Colonic mucosa (tissue), 4 donors: ENCODE measurements at places on chromosomes 11 and 22. TPM values are rescaled to one million over a fixed set of nuclear protein-coding genes. Genes with fewer than 3 reads are reported as not detected.
A peak's percentile ranks its signal among the peaks of the same experiment; 100 is the strongest.

DNA sequence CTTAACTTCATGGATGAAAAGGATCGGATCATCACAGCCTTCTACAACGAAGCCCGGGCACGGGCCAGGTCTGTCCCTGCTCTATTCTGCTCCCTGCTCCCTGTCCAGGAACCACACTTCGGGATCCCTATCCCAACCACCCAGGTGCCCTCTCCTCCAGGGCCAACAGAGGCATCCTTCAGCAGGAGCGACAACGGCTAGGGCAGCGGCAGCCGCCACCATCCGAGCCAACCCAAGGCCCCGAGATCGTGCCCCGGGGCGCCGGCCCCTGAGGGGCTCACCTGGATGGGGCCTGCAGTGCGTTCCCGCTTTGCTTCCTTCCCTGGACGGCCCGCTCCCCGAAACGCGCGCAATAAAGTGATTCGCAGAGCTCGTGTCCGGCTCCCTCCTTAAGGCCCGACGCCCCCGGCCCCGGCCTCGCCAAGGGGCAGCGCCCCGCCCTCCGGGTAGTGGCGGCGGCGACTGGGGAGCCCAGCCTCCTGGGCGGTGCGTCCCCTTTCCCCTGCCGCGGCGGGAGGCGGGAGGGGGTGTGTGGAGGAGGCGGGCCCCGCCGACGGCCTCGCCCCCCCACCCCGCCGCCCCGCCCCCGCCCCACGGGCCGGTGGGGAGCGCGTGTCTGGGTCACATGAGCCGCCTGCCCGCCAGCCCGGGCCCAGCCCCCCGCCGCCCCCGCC, at the start of gene VEGFB:
TSS of gene VEGFB (plus strand) at position 672 of the 674 bp plus-strand sequence. CDS start 250 bp downstream, outside the sequence.
- DNase-seq = peak; percentile 79

- DNase-seq = no peak
Measured at GRCh38 chr11:86749376-86749775, 51.0 kb upstream of the PRSS23 start.

Gene CARD16
- total RNA-seq = 35.9 TPM

Gene ALDH3B2
- total RNA-seq = 0.08 TPM

- no peak for DNase-seq
Measured at GRCh38 chr11:15930442-15931025, 425.8 kb downstream of the SOX6 start.

- DNase-seq = no peak
Measured at GRCh38 chr11:58880625-58881024, 36.1 kb upstream of the GLYATL2 start.

Gene KCNQ1
- total RNA-seq = 51.4 TPM

Gene POTEH
- total RNA-seq = not detected

Gene PARVG
- 4.1 TPM for total RNA-seq

Gene JHY
- total RNA-seq = 1.9 TPM

DNA sequence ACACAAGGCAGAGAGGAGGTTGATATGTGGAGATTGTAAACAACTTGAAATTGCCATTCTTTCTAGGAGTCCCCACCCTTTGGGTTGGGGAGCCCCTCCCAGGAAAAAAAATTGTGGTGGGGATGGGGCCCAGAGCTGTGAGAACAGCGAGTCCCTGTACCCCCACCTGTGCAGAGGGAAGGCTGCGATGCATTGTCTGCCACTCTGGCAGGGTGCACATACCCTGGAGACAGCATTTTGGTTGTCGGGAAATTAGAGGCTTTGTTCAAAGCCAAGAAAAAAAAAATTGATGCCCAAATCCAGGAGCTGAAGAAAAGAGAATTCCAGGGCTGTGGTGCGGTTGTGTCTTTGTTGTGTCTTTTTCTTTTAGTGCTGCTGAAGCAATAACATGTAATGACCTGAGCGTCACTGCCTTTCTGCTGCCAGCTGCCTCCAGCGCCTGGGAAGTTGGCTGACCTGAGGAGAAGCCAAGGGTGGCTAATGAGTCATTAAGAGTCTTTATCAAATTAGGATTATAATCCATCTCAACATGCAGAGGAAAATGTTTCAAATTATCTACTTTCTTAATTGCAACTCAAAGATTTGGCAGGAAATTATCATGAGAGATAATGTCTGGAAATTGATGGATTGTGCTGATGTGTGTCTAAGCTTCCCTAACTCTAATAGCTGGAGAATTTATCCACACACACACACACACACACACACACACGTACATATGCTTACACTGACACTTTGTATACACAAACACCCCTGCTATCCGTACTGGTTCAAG, 8.0 kb upstream of the PKNOX2 start:
- DNase-seq = no peak

DNA sequence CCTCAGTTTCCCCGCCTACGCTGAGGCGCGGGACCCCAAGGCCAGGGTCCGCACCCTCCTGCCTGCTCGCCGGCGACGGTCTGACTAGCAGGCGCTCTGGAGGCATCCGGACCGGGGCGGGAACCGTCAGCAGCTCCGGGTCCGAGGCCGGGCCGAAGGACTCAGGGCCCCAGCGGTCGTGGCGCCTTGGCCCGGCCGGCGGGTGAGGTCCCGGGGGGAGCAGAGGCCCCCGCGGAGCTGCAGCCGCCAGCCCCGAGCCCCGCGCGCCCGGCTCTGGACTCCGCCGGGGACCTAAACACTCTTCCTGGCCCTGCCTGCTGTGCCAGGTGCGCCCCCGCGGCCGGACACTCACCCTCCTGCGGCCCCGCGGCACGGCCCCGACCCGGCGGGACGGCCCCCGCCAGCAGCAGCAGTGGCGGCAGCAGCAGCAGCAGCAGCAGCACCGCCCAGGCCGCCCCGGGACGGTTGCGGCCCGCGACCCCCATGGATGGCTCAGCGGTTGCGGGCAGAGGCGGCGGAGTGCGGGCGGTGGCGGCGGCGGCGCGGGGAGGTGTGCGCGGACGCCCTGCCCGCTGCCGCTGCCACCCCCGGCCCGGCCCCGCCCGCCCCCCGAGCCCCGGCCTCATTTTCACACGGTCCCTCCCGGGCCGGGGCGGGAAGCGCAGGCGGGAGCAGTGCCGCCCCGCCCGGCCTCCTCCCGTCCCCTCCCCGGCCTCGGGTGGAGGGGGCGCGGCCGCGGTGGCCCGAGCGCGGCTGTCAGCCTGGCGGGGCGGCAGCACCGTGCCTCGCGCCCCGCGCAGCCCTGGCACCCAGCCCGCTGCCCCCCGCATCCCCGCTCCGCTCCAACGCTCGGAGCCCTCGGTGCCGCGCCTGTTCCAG, at the start of gene SCUBE2:
TSS of gene SCUBE2 (minus strand) at position 556 of the 879 bp plus-strand sequence. CDS start at position 485, 71 bp downstream.
- DNase-seq = peak; percentile 26

DNA sequence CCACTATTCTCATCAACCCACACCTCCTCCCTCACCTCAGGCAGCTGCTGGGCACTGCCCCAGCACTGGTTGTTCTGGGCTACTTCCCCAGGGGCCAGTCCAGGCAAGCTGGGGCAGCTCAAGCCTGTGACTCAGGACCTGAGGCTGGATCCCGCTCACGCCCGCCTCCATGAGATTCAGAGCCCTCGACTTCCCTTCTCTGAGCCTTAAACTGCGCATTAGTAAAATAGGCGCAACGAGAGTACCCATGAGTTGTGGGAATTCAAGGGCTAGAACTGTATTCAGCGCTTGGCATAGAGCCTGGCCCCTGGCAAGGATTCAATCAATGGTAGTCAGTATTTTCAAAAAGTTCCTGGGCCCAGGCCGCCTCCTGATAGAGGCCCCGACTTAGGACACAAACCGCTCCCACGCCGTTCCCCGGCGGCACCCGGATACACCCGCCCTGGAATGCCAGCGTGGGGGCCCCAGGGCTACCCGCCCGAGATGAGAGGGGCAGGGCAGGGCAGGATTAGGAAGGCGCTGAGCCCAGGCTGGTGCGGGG, 723 bp upstream of the CD82 start:
- DNase-seq = no peak

GRCh38 chr11:102983486-102983885, 28.0 kb upstream of the MMP13 start:
- DNase-seq = no peak

Gene TREH
- total RNA-seq = 2.8 TPM

DNA sequence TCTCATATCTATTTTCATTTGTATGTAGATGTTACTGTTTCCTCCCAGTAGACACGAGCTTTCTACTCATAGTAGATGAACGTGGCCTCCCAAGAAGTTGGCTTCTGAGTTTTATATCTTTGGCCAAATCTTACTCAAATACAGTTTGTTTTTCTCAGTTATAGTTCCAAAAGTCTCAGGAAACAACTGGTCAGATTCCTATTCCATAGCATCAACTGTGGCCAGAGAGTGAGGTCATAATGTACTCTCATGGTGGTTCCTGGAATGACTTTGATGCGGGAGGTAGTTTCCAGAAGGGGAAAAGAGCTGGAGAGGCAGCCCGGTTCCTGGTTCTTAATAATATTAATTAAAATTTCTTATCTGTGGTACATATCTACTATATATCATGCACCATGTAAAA, 77.3 kb downstream of the SLC17A6 start:
- no peak for DNase-seq

GRCh38 chr22:19537941-19538488, 13.8 kb upstream of the CLDN5 start:
- DNase-seq = no peak

- no peak for DNase-seq
Measured at GRCh38 chr22:49328118-49328475, 499.6 kb downstream of the BRD1 start.

DNA sequence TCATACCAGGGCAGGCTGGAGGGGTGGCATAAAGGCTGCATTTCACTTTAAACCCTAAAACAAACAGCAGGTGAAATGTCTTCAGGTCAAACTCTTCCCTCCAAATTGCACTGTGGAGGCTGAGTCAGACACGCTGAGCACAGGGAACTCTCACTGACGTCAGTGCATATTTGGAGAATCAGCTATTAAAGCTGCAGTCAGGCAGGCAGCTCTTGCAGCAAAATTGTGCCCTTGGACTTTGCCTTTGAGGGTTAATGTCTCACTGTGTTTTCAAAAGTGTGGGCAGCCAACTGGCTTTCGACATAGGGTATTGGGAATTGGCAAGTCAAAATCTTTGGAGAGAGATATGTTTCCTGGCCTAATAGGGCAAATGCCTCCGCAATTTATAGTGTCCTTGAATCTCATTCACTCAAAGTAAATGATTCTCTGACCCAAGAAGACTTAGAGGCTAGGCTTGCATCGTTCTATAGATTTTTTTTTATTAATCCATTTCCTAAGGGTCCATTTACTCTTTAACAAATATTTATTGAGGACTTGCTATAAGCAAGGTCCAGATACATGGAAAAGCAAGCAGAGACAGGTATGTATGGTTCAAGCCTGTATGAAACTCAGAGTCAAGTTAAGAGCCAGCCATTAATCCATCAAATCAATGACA, 27.7 kb upstream of the SMCO4 start:
- peak; percentile 65 for DNase-seq

- DNase-seq = peak; percentile 21
Measured at GRCh38 chr11:1228101-1228821, 5.4 kb downstream of the MUC5B start.

GRCh38 chr11:10414659-10415058, 40.4 kb upstream of the AMPD3 start:
- no peak for DNase-seq

DNA sequence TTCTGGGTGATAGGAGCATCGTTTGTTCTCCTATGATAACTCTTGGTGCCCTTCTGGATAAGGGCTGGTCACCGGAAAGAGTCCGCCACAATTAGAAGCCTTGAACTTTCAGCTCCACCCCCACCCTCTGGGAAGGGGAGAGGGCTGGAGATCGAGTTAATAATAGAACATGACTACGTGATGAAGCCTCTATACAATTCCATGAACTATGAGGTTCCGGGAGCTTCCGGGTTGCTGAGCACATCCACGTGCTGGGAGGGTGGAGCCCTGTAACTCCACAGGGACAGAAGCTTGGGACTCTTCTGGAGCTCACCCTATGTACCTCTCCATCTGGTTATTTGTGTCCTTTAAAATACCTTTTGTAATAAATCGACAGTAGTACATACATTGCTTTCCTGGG, 40.3 kb downstream of the ARHGAP42 start:
- DNase-seq = no peak

DNA sequence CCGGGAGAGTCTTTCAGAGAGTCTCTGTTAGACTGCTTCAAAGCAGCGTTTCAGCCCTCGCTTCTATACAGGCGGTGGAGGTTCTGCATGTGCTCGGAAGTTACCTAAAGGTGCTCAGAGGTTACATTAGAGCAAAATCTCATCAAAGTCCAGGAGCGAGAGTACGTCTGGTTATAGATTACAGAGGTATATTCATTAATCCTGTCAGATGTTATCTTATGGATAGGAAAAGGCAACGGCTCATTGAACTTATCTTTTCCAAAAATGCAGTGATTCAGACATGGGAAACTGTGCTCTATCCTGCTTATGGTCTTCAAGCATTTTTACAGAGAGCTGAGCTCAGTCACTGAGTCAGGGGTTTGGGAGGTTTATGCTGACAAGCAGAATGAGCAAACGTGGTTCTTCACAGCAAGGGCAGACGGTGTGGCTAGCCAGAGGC, 9.1 kb upstream of the ZBED5 start:
- DNase-seq = no peak

DNA sequence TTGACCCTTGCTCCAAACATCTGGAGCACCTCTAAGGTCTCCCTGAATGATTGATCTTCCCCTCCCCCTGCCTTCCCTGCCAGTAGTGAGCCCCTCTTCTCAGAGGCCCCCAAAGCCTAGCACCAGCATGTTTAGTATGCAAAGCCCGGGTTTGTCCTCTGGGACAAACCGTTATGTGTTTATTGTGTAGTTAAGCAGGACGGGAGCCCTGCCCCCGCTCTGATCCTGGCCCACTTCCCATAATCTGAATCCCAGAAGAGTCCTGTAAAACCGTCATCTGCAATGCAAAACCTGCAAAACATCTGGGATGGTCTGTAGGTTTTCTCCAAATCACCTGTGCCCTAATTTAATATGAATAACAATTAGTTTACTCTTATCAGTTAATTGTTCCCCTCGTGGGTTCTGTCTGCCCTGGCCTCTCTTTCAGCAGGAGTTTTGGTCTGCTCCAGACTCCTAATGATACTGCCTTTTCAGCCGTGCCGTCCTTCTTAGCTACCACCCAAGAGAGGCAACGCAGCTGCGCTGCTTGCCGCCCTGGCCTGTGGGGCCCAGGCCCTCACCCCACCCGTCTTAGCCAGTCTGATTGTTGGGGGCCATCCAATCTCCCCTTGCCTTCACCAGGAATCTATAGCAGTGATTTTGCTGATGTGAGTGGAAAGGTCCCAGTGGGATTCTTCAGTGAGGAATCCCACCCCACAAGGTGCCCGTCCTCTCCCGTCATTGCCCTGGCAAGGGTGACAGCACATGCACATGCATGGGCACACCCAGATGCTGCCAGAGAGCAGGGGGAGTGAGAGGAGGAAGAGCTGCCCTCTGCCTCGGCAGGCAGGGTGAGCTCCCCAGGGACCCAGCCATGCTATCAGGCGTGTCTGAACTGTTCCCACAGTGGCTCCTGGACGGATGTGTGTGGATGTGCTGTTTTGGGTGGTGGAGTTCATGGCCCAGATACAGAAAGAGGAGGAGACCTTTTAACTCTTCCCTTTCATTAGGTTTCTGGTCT, 3.0 kb upstream of the B3GAT1 start:
- no peak for DNase-seq

DNA sequence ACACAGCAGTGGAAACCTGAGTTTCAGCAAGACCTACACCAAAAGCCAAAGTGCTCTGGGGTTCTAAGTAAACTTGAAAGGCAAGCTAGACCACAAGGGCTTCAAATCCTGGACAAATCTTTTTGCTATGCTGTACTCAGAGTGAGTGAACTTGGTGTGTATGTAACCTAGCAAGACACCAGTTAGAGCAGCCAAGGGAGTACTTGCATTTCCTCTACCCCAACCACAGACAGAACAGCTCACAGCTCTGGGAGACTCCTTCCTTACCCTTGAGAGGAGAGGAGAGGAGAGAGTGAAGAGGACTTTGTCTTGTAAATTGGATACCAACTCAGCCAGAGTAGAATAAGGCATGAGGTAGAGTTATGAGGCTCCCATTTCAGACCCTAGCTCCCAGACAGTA, 71.4 kb downstream of the CTSC start:
- DNase-seq = no peak

- DNase-seq = no peak
Measured at GRCh38 chr11:95831198-95831883, 41.0 kb downstream of the CEP57 start.

Gene GPR83
- 0.13 TPM for total RNA-seq
